ACHN (cell line): ENCODE measurements at places on chromosomes 2 and 18.

- DNase-seq = no peak
Observed at GRCh38 chr2:197207598-197207997, 103.0 kb downstream of the ANKRD44 start.

DNA sequence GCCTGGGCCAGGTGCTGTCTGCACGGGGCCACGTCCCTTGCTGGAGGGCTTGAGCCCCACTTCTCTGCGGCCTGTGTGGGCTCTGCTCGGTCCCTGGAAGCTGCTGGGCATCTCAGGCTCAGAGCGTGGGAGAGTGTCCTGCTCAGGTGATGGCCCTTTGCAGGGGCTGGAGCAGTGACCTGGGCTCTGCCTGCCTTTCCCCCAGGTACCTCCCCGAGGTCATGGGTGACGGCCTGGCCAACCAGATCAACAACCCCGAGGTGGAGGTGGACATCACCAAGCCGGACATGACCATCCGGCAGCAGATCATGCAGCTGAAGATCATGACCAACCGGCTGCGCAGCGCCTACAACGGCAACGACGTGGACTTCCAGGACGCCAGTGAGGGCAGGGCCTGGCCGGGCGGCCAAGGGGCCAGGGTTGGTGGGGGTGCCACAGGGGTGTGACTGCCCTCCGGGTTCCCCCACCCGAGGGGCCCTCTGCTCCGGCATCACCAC lies 29.9 kb downstream of the GPC1 start:
- no peak for DNase-seq

- no peak for DNase-seq
Observed at GRCh38 chr2:213847316-213847715, 563.1 kb downstream of the SPAG16 start.

- peak; percentile 35 for DNase-seq
Observed at GRCh38 chr2:26043862-26044696, 10.2 kb downstream of the RAB10 start.

DNA sequence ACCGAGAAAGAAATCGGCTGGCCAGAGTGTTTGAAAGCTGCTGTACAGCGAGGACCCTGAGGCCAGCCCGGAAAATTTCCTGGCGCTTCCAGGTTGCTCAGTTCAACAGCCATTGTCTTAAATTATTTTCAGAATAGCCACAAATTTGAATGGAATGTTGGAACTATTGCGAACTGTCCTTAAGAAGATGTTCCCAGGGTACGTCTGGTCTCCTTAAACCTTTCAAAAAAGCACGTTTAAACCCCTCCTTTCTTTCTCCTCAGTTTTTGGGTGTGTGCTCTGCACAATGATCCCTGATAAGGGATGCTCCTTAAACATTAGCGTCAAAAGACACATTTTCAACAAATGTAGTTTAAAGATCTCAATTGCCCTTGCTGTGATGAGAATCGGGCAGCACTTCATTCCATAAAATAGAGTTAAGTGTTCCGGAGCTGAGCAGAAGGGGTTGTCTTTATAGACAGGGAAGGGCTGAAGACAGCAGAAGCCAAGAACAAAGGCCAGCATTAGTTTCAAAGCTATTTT lies 14.5 kb upstream of the LPIN2 start:
- no peak for DNase-seq

GRCh38 chr2:11072550-11072949 lies 82.7 kb upstream of the SLC66A3 start:
- DNase-seq = no peak

GRCh38 chr2:26675651-26676255 lies 16.8 kb upstream of the KCNK3 start:
- no peak for DNase-seq

GRCh38 chr2:9883897-9884296 lies 40.6 kb downstream of the TAF1B start:
- DNase-seq = no peak

GRCh38 chr2:103174711-103175110 lies 412.9 kb downstream of the TMEM182 start:
- DNase-seq = peak; percentile 42

- DNase-seq = no peak
Observed at GRCh38 chr2:232652505-232652851, 19.1 kb downstream of the EFHD1 start.

- no peak for DNase-seq
Observed at GRCh38 chr2:128644718-128645256, 326.1 kb upstream of the HS6ST1 start.

- no peak for DNase-seq
Observed at GRCh38 chr2:177037569-177037968, 175.0 kb upstream of the HNRNPA3 start.

- peak; percentile 45 for DNase-seq
Observed at GRCh38 chr2:190407662-190408537, at the start of gene MFSD6. TSS of gene MFSD6 (plus strand) at chr2:190408355. CDS start at chr2:190436030, 27,675 bp downstream.

GRCh38 chr18:77062518-77063003 lies 70.0 kb downstream of the MBP start:
- DNase-seq = no peak

DNA sequence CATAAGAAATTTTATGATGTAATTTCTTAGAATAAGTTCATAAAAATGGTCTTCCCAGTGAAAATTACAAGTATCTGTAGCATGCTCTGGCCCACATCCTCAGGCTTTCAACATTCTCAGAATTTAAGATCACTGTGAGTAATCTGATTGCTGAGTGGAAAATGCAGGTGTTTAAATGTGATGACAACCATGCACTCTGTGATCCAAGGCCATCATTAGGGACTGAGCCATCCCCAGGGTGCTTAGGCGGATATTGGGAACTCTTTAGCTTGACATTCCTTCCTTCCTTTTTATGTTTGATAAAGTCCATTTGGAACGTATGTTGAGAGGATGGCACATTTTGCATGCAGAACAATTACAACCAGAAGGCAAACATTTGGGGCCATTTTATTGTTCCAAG lies 95.5 kb downstream of the ARL4C start:
- DNase-seq = no peak

GRCh38 chr2:210474776-210475175 lies 1.8 kb downstream of the LANCL1 start:
- no peak for DNase-seq

DNA sequence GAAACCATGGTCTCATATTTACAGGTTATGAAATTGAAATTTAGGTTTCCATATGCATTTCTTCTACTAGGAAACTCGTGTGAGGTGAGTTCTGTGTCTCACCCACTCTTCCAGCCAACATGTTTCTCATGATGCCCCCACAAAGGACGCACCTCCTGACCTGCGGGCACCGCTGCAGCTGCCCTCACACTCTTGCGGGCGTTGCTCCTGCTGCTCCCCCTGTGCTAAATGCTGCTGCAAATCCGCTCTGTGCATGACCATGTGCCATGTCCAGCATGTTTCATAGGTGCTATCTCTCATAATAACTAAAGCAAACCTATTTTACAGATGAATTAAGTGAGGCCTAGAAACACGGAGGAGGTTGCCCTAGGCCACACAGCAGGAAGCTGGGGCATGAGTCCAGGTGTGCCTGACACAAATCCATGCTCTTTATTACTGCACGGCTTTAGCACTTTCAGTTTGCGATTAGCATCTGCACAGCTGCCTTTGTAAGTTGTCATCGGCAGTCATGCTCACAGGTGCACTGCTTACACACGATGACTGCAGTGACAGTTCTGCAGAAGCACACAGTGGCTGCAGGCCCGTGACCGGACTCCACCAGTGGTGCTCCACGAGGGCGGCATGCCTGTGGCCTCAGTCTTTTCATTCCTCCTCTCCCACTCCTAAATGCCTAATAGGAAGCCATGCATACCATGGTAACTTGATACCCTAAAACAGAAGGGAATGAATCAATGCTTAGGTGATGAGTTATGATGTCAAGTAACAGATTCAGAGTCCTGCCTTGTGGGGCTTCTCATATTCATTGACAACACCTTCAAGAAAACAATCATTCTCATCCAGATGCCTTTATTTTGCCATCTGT lies 14.9 kb upstream of the GALR1 start:
- no peak for DNase-seq

DNA sequence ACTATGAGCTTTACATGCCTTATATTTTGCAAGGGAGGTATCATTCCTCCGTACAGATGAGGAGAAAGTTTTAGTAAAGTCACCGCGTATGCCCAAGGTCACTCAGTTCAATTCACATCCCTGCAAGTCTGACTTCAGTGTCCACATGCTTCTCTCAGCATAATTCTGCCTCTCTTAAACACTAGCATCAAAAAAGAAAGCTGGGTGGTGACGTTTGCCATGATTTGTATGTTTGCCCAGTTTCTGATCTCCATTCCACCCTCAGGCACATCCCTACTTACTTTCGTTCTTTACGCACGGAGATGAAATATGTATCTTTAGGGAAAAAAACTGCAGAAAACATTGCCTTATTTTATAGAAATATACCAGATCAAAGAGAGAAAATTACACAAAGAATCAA lies 129.2 kb upstream of the PTPRM start:
- DNase-seq = no peak

DNA sequence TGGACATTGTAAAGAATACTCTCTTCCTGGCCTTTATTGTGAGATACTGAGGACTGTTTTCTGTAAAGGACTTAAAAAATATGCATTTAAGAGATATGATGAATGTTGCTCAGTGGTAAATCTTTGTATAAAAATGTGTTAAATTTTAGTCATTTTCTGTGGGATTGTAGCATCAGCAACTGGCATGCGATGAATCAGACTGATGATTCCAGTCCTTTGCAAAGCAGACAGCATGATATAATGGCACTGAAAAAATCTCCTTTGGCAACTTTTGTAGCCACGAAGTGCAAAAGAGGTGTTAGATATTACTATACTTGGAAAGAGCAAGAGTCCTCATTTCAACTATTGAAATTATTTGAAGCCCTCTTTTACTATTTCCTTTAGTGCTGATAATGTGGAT lies 678.7 kb downstream of the PLCL1 start:
- DNase-seq = no peak

- DNase-seq = no peak
Observed at GRCh38 chr18:74142252-74142651, 5.4 kb downstream of the FBXO15 start.

DNA sequence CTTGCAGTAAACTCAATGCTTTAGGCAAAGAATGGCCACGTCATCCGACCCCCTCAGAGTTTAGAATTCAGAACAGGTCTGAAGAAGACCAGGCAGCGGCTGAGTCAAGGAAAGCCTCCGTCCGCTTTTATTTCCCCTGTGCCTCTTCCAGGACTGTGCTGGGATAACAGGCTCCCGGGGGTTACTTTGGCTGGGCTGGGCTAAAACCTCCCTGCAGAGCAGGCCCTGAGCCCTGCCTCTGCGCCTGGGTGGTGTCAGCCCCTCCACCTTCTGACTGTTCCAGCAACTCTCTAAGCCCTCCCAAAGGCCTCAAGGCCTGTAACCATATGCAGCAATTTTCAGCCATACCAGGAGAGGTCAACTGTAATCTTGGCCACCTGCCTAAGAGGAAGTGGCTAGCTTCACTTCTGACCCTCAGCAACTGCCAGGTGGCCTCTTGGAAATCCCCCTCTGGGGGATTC lies 166.5 kb downstream of the RPIA start:
- peak; percentile 72 for DNase-seq

GRCh38 chr2:23585273-23586170 lies 200.5 kb downstream of the KLHL29 start:
- DNase-seq = no peak

DNA sequence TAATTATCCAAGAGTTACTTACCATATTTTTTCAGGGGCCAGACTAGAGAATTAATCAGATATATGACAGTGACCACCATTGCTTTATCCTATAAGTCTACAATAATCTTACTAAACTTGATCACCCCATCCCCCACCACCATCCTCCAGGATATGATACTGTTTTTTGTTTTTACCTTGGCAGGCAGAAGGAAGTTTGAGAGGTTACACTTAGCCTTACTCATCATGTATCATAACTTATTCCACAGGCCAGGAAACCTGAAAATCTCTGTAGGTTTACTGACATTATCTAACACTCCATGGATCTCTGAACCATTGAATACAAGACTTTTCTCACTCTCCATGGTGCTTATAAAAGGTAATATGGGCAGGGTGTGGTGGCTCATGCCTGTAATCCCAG lies 602.7 kb downstream of the KCNJ3 start:
- DNase-seq = no peak

- DNase-seq = no peak
Observed at GRCh38 chr2:64804651-64805050, 150.9 kb upstream of the SERTAD2 start.

DNA sequence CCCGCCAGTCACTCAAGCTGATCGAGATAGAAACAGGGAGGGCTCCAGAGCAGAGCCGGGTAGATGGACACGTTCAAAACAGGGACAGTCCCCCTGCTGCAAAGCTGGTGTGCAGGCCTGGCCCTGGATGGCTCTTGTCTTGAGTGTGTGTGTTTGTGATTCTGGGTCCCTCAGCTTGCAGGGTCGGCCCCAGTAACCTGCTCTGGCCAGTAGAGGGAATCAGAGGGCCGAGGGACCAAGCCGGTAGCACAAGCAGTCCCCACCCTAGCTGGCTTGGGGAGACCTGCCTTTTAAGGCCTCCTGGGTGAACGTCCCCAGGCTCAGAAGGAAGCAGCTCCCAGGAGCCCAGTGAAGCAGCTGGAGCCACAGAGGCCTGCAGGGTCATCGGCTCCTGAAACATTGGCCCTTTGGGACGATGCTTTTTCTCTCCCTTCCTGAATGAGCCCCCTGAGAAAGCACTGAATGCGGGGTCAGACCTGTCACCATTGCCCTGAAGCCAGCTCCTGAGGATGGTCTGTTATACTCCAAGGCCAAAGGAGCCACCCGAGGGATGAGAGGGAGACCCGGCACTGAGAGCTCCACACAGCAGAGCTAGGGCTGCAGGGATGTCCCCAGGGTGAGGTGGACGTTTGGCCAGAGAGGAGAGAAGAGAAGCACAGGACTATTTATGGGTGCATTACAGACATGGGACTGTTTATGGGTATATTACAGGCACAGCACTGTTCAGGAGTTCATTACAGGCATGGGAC lies 15.4 kb upstream of the MLPH start:
- DNase-seq = peak; percentile 78

DNA sequence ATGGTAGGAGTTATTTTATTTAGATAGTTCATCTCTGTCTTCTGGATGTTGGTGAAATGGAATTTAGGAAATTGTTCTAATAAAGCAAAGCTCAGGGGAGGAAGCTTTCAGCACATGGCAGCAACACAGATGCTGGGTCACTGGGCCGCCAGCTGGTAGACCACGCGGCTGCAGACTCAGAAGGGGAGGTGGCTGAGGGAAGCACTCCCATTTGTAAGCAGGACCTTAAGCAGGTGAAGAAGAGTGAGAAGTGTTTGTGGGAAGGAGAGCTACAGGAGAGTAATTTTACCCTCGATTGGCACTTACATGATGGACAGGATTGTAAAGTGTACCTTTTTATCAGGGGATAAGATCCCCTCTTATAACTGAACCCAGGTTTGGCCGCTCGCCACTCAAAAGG lies 24.4 kb downstream of the NMS start:
- DNase-seq = no peak

- DNase-seq = no peak
Observed at GRCh38 chr18:25283781-25284180, 68.2 kb downstream of the ZNF521 start.

DNA sequence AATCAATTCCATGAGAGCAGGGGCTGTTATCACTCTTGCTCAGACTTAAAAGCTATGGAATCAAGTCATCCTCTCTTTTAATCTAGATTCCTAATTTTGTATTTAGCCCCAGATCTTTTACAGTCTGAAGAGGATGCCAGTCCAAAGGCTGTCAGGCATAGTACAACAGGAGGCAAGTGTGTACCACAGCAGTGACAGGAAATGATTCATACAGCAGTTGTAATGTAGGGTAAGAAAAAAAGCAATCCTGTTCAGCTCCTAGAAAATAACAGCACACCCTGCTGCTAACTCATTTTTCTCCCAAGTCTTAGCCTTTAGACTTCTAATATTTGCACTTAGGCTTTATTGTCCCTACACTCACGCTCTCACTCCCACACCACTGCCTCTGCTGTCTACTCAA lies 127.8 kb upstream of the SYT4 start:
- DNase-seq = peak; percentile 25

- no peak for DNase-seq
Observed at GRCh38 chr18:47983946-47984345, 53.5 kb upstream of the SMAD2 start.
